Activated CD8-positive, alpha-beta memory T cell treated with anti-CD3 and anti-CD28 coated beads for 1 hour (primary cell): ENCODE measurements at places on chromosomes 6 and 20.

- no peak for DNase-seq
Measured at GRCh38 chr6:24205020-24205492, 79.0 kb downstream of the NRSN1 start.

DNA sequence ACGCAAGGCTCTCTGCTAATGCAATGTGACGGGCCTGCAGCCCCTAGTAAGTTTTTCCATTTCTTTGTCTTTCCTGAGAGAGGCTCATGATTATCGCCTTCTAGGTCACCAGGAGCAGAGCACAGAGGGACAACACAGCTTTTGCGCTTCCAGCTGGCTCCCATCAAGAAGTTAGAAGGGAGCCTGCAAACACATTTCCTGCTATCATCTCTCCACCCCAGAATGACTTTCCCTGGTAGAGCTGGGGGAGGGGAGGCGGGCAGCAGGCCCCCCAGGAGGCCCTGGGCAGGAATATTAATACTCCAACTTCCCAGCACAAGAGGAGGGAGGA, 35.7 kb upstream of the CCDC167 start:
- DNase-seq: no peak

- no peak for DNase-seq
Measured at GRCh38 chr6:157464653-157465535, 83.9 kb downstream of the ZDHHC14 start.

DNA sequence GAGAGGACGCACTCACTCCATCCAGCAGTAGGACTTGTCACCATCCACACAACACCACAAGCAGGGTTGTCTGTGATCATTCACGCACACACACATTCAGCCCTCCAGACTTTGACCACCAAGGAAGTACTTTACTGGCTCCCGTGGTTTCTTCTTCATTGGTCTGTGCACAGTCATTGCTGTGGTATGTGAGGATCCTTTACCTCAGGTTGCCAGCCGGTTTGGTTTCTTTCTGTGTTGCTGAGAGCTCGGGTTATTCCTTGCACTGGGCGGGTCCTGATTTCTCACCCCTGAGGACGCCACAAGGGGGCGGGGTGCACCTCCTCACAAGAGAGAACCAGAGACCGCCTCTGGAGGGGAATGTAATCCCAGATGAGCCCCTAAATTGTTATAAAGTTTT, 11.2 kb downstream of the SLC35A1 start:
- DNase-seq: no peak

GRCh38 chr6:5624256-5624655, 362.9 kb downstream of the FARS2 start:
- no peak for DNase-seq

DNA sequence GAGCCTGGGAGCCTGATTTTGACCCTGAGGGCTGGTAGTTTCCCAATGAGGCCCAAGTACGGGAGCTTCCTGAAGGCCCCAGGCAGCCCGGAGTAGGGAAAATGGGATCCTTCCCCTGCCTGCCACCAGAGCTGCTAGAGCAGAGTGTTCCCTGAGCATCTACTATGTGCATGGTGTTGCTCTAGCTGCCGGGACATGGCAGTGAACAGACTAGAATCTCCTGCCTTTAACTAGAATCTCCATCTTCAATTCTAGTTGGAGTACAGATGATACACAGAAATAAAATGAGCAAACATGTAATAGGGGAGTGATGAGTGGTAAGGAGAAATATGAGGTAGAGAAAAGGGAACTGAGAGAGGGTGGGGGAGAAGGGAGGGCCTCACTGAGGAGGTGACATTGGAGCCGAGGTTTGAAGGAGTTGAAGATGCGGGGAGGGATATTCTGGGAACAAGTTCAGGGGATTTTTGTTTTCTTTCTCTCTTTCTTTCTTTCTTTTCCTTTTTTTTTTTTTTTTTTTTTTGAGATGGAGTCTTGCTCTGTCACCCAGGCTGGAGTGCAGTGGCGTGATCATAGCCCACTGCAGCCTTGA, 18.5 kb downstream of the VSTM2L start:
- no peak for DNase-seq

DNA sequence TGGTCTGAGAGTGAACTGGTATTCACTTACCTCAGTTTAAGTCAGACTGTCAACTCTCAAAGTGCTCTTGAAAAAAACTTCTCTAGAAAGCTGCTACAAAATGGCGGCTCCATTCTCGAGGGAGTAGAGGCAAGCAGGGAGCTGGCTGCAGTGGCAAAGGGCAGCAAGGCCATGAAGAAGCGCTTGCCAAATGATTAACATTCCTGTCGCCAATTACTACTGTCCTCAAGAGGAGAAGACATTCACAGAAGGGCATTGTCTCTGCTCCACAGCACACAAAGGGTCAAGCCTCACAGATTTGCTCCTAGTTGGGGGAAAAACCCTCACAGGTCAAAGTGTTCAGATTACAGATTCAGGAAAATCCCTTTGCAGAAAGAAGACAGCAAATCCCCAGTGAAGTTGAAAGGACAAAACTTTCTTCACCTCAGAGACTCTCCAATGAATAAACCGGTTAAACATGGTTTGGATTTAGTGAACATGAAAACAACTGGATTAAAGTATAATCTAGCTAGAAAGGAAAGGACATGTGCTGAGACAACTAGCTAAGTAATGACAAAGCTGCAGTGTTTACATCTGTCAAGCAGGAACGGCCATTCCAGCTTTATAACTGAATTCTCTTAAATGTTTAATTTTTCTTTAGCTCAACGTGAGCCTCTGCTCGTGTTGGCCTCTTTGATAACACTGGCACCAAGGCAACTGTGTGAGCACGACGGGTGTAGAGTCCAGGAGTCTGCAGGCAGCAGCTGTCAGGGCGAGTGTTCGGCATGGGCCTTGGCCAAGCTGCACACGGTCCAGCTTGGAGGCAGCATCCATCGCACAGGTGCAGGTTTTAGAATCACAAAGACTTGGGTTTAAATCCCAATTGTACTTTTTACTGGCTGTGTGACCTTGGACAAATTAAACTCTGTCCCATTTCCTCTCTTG, 37.6 kb downstream of the NR2E1 start:
- no peak for DNase-seq

GRCh38 chr6:136684466-136684865, 107.8 kb downstream of the MAP3K5 start:
- no peak for DNase-seq

DNA sequence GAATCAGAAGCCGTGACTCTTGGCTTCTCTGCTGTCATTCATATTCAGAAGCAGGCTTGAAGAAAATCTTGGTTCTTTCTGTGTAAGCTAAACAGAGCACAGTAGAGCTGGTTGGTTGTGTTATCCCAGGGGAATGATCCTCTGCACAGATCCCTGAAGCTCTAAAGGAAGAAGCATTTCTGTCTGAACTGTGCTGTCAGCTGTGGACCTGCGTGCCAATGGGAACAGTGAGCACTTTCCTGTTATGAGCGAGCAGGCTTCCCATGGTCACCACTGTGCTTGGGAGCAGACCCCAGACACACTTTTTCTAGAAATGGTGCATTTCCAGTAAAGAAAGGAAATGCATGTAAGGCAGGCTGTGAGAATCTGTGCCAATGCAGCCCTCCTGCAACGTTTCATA, 490.2 kb downstream of the EPM2A start:
- DNase-seq: no peak

DNA sequence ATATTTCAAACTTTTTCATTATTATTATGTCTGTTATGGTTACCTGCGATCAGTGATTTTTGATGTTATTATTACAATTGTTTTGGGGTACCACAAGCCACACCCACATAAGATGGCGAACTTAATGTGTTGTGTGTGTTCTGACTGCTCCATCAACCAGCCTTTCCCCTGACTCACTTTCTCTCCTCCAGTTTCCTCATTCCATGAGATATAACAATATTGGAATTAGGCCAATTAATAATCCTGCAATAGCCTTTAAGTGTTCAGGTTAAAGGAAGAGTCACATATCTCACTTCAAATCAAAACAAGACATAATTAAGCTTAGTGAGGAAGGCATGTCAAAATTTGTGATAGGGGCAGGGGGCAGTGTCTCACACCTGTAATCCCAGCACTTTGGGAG, 16.3 kb upstream of the POPDC3 start:
- no peak for DNase-seq

DNA sequence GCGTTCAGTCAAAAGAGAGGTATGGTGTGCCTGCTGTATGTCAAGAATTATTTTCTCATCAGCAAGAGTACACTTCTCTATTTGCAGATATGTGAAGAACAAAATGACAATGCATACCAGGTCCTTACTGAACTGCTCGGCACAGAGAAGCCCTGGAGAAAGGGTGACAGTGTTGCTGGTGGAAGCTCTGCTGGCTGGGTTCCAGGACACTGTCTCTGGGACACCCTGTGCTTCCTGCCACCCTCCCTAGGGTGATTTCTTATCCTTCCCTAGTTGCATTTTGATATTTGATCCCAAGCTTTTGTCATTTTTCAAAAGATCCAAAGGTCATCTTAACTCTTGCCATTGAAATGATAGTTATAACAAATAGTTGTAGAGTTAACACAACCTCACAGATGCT, 8.3 kb upstream of the CST5 start:
- no peak for DNase-seq

DNA sequence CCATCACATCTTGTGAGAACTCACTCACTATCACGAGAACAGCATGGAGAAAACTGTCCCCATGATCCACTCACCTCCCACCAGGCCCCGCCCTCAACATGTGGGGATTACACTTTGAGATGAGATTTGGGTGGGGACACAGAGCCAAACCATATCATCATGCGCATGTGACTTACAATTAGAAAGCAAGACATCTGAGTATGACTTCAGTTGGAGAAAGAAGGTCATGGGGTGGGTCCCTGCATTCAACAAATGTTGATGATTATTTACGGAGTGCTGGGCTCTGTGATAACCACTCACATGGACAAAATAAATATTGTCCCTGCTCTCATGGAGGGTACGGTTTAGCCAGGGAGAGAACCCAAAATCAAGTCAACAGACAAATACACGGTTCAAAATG, 37.9 kb downstream of the VSTM2L start:
- no peak for DNase-seq
